ENCODE measurements at places on chromosomes 7 and 10. TPM values are rescaled to one million over a fixed set of nuclear protein-coding genes. Genes with fewer than 3 reads are reported as not detected.
A peak's percentile ranks its signal among the peaks of the same experiment; 100 is the strongest.

DNA sequence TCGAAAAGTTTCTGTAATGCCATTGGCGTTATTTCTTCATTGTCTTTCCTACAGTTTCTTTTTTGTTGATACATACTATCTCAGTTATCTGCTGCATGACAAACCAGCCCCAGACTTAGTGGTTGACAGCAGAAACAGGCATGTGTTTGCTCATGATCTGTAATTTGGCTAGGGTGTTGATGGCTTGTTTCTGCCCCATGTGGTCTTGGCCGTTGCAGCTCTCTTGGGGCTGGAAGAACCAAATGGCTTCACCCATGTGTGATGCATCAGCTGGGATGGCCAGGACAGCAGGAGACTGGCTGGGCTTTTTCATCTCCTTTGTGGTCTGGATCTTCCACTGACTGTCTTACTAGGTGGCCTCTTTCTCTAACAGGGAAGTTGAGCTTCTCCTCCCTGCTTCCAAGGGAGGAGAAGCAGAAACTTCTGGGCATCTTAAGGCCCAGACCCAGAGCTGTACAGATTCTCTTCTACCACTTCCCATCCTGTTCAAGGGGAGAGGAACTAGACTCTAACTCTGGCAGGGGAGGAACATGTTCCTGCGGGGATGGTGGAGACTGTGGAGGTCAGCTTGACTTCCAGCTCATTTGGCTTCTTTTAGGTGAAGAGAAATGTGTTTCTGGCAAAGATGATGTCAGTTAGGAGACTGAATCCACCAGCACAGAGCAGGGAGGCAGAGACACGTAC, 89.3 kb downstream of the FANK1 start:
- no peaks in the 10 kb centered on the region for H3K27me3 ChIP-seq
- H3K27ac ChIP-seq: no peak overlapping the region
- H3K4me3 ChIP-seq: no peak overlapping the region
- no peaks in the 10 kb centered on the region for H3K36me3 ChIP-seq

DNA sequence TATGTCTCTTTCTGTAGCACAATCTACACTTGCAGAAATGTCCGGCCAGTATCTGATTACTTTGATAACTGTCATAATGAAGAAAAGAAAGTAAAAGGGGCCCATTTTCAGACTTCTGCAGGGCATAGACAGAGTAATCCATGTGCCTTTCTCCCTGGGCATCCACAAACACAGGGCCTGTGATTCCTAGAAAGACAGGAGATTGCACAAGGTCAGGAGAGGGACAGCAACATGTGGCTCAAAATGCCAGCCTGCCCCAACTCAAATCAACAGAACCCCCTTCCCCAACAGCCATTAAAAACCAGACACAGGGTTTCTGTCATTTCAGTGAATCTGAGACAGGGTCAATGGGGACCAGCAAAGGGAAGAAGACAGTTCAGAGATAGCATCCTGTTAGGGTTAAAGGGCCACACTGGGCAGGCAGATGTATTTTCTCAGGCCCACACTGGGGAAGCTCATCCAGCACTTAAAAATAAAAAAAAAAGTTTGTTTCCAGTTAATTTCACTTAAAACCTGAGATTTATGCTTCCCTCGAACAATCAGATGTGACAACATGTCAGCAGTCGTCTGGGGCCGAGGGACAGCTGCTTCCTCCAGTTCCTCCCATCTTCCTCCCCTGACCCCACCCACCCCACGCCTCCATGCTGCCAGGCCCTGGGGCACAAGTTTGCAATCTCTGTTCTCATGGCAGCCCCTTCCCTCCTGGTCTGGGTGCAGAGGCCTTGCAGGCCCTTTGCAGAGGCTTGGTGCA, 30.7 kb upstream of the ACSL5 start:
- H3K4me1 ChIP-seq: peaks cover 10% of the 10 kb centered on the region
- no peak for DNase-seq
- no peaks in the 10 kb centered on the region for H3K27me3 ChIP-seq
- no peaks in the 10 kb centered on the region for H3K36me3 ChIP-seq
- no peak overlapping the region for H3K4me3 ChIP-seq

DNA sequence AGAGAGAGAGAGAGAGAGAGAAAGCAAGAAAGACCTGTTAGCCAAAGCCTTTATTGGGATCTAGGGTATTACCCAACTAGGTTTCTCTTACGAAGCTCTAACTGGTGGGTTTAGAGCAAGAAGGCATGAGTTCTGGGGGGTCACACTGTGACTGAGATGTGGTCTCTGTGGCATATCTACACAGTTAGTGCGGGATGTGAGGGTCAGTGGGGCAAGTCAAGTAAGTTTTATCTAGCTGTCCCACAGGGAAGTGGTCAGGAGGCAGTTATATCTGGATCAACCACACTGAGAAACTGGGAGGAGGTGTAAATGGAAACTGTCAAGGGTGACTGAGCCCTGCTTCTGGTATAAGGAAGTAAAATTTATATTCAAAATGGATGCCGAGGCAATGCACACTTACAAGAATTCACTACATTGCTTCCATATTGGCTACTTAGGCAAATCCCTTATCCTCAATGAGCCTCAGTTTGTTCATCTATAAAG, 331.6 kb upstream of the HPS1 start:
- no peaks in the 10 kb centered on the region for H3K27me3 ChIP-seq
- H3K4me1 ChIP-seq: no peaks in the 10 kb centered on the region
- DNase-seq: no peak
- H3K4me3 ChIP-seq: no peak overlapping the region

- DNase-seq: no peak
- H3K27me3 ChIP-seq: no peaks in the 10 kb centered on the region
- no peaks in the 10 kb centered on the region for H3K36me3 ChIP-seq
- no peak overlapping the region for H3K4me3 ChIP-seq
- no peaks in the 10 kb centered on the region for H3K4me1 ChIP-seq
Observed at GRCh38 chr7:82405301-82405700, 38.3 kb downstream of the CACNA2D1 start.

DNA sequence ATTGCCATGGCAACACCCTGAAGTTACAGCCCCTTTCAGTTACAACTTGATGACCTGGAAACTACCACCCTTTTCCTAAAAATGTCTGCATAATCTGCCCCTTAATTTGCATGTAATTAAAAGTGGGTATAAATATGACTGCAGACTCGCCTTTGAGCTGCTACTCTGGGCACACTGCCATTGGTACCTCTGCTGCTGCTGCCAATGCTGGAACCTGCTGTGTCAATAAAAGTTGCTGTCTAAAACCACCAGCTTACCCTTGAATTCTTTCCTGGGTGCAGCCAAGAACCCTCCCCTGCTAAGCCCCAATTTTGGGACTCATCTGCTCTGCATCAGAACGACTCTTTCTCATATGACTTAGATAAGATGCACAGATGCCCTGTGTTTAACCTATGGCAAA, 10.2 kb upstream of the FRA10AC1 start:
- no peak for DNase-seq
- H3K4me3 ChIP-seq: no peak overlapping the region
- no peaks in the 10 kb centered on the region for H3K4me1 ChIP-seq
- H3K27me3 ChIP-seq: no peaks in the 10 kb centered on the region
- H3K27ac ChIP-seq: no peak overlapping the region
- H3K36me3 ChIP-seq: no peaks in the 10 kb centered on the region

DNA sequence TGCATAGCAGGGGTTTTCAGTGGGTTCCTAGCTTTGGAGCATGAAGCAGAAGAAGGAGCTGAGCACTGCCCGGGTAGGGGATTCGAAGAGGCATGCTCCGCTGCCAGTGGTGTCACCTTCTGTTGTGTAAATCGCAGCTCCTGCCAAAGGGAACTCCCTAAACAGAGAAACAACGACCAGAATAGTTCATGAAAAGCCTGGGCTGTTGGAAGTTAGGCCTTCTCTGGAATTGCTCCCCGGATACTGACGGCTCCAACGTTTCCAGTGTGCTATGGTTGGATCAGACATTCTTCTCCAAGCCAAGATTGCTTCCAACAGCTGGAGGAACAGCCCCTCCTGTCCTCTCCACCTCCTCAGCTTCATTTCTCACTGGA, 546.0 kb upstream of the FZD8 start:
- no peaks in the 10 kb centered on the region for H3K27me3 ChIP-seq
- H3K4me3 ChIP-seq: no peak overlapping the region
- peak overlapping the region; percentile 6 for H3K27ac ChIP-seq
- H3K36me3 ChIP-seq: no peaks in the 10 kb centered on the region
- DNase-seq: no peak

- H3K27me3 ChIP-seq: no peaks in the 10 kb centered on the region
- no peak overlapping the region for H3K27ac ChIP-seq
- H3K4me3 ChIP-seq: no peak overlapping the region
Observed at GRCh38 chr10:64648915-64649314, 1127.7 kb downstream of the REEP3 start.

GRCh38 chr10:101588879-101589278, 758 bp downstream of the DPCD start:
- H3K27me3 ChIP-seq: no peaks in the 10 kb centered on the region
- peaks cover 12% of the 10 kb centered on the region for H3K4me1 ChIP-seq
- H3K36me3 ChIP-seq: no peaks in the 10 kb centered on the region
- H3K4me3 ChIP-seq: peak overlapping the region; percentile 76
- no peak for DNase-seq
- no peak overlapping the region for H3K27ac ChIP-seq

- H3K27ac ChIP-seq: peak overlapping the region; percentile 81
- H3K4me3 ChIP-seq: peak overlapping the region; percentile 29
- no peak for DNase-seq
Observed at GRCh38 chr10:131478377-131478989, 167.0 kb upstream of the TCERG1L start.

- H3K4me1 ChIP-seq: peaks cover 3% of the 10 kb centered on the region
- no peak overlapping the region for H3K4me3 ChIP-seq
- no peaks in the 10 kb centered on the region for H3K27me3 ChIP-seq
- H3K27ac ChIP-seq: no peak overlapping the region
Observed at GRCh38 chr7:30279653-30279904, 4.8 kb upstream of the ZNRF2 start.

- no peaks in the 10 kb centered on the region for H3K4me1 ChIP-seq
- H3K4me3 ChIP-seq: no peak overlapping the region
Observed at GRCh38 chr7:102295346-102296178, 8.9 kb downstream of the SH2B2 start.

DNA sequence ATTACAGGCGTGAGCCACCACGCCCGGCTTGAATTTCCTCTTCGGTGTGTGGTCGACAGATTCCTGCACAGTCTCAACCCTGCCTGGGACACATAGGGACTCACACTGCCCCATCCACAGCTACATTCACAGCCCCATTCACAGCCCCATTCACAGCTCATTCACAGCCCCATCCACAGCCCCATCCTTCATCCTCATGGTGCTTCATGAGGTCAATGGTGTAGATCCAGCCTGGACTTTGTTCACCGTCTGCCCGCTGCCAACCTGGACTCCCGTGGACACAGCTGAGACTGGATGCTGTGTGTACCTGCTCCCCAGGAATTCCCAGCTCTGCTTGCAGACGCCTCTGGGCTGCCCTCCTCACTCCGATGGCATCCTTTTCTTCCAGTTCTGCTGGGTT, 5.2 kb downstream of the IDI2 start:
- peaks cover 6% of the 10 kb centered on the region for H3K36me3 ChIP-seq
- no peaks in the 10 kb centered on the region for H3K4me1 ChIP-seq
- H3K27ac ChIP-seq: no peak overlapping the region
- H3K4me3 ChIP-seq: no peak overlapping the region
- DNase-seq: no peak

DNA sequence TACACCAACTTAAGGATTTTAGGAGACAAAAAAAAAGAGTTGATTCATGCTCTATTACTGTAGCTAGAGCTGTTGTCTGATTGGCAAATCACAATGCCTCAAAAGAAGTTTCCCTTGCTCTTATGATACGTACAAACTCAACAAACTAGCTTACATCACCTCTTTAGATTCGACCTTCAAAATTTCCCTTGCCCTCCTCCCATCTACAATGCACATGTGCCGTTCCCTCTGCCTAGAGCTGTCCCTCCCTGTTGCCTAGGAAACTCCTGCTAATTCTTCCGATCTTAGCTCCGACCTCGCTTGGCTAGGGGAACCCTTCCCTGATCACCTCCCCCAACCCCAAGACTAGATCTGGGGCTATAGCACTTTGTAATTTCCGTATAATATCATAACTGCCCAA, 55.4 kb downstream of the MAP3K8 start:
- H3K36me3 ChIP-seq: no peaks in the 10 kb centered on the region
- no peak for DNase-seq
- H3K4me3 ChIP-seq: no peak overlapping the region

DNA sequence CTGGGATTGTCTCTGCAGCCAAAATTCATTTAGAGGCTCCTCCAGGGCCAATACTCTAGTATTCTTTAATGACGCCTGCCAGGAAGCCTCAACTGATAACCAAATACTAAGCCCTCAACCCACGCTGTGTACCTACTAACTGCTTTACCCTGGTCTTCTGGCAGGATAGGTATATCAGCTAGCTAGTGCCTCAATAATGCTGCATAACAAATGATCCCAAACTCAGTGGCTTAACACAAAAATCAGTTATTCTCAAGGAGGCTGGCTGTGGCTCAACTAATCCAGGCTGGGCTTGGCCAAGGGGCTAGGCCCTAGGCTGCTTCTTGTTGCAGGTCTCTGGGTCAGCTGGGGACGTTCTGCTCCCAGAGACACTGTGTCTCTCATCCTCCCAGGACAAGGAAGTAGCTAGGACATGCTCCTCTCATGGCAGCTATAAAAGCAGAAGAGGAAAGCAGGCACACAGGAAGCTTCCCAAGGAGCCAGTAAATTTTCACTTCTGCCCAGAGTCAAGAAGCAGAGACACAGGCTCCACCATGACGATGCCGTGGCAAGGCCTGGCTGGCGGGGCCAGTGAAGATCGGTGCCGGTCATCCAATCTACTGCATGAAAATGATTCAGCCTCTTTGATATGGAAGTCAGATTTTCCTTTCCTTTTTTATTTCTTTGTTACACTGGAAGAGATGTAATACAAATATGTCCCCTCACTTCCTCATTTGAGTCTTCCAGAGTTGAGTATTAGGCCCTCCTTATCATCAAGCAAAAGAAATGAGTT, 28.6 kb upstream of the COL13A1 start:
- H3K27ac ChIP-seq: no peak overlapping the region
- no peak for DNase-seq
- H3K36me3 ChIP-seq: no peaks in the 10 kb centered on the region
- no peak overlapping the region for H3K4me3 ChIP-seq
- H3K27me3 ChIP-seq: no peaks in the 10 kb centered on the region

GRCh38 chr7:145105561-145105960, 269.7 kb upstream of the TPK1 start:
- no peaks in the 10 kb centered on the region for H3K36me3 ChIP-seq
- no peak for DNase-seq
- no peak overlapping the region for H3K27ac ChIP-seq
- no peaks in the 10 kb centered on the region for H3K4me1 ChIP-seq
- no peak overlapping the region for H3K4me3 ChIP-seq
- no peaks in the 10 kb centered on the region for H3K27me3 ChIP-seq

- no peaks in the 10 kb centered on the region for H3K27me3 ChIP-seq
- no peaks in the 10 kb centered on the region for H3K36me3 ChIP-seq
- no peak for DNase-seq
- H3K4me3 ChIP-seq: no peak overlapping the region
- no peak overlapping the region for H3K27ac ChIP-seq
- H3K4me1 ChIP-seq: peaks cover 6% of the 10 kb centered on the region
Observed at GRCh38 chr10:34664706-34665105, 150.4 kb downstream of the PARD3 start.

The NKX6-2 gene
- total RNA-seq: not detected

The HOXA7 gene
- 0.05 TPM for total RNA-seq

The ZNF394 gene
- total RNA-seq: 18.3 TPM

The CLRN3 gene
- total RNA-seq: 5.7 TPM

The MBLAC1 gene
- 1.4 TPM for total RNA-seq

The SMKR1 gene
- total RNA-seq: not detected

The LIPN gene
- total RNA-seq: 0.09 TPM

The METTL27 gene
- total RNA-seq: 1.6 TPM

The NUDT5 gene
- total RNA-seq: 44.3 TPM

All from liver (tissue), 10 donors.